Calu3 (cell line): ENCODE measurements at places on chromosomes 1 and 21.

DNA sequence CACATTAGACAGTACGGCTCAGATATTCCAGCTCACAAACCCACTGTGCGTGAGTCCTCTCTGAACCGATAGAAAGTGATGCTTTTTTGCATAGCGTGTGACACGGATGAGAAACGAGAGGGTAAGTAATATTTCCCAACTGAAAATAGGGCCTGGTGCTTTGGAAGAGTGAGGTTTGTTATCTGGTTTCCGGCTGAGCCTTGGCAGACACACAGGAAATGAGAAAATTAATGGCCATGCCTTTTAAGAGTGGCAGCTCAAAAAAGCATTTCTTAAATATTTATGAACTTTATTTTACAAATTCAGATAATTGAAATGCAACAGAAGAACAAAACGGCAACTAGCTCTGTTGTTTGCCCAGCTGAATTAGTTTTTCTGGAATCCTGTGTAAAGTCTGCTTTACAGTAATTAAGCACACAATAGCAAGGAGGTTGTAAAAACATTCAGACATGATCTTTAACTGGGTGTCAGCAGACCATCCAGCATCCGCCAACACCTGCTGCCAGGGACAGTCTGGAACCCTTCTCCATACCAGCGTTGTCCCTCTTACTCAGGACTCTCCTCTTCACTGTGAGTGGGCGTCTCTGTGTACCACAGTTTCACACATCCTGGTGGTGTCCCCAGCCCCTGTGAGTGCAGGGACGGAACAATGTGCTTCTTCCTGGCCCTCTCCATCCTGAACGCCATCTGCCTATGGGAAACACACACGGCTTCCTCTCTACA, 155.4 kb downstream of the PGBD5 start:
- DNase-seq: no peak

- no peak for DNase-seq
These were observed 234.1 kb downstream of the NCAM2 start for GRCh38 chr21:21232320-21232719.

GRCh38 chr1:183568176-183569021, 21.9 kb downstream of the NCF2 start:
- no peak for DNase-seq

GRCh38 chr1:186094172-186094571, 280.9 kb downstream of the TPR start:
- DNase-seq: no peak

DNA sequence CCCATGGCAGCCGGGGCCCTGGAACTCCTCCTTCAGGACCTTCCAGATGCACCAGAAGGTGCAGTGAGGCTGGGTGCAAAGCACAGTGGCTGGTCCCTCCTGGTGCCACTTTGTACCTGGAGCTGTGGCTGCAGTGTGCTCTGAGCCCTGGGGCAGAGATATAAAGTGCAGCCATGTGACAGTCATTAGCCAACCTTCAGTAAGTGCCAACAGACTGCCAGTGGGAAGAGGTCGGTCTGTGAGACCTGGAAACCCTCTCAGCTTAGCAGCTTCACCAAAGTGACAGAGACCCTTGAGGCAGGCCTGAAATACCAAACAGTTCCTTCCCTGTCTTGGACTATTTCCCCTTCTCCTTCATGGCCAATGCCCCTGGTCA, 26.7 kb upstream of the NGF start:
- DNase-seq: no peak

DNA sequence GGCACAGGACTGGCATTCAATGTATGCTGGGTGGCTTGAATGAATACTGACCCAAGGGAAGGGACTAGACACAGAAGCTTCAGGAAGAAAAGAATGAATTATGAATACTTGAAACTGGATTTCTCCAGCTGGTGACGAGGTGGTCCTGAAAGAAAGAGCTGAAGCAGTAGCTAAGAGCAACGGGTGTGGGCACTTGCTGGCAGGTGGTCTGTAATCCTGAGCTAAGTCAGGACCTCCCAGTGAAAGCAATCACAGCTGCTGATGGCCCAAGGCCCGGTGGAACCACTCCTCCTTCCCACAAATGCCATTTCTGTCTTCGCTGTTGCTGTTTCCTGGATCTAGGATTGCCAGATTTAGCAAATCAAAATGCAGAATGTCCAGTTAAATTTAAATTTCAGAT, 47.0 kb downstream of the NEK2 start:
- DNase-seq: no peak

DNA sequence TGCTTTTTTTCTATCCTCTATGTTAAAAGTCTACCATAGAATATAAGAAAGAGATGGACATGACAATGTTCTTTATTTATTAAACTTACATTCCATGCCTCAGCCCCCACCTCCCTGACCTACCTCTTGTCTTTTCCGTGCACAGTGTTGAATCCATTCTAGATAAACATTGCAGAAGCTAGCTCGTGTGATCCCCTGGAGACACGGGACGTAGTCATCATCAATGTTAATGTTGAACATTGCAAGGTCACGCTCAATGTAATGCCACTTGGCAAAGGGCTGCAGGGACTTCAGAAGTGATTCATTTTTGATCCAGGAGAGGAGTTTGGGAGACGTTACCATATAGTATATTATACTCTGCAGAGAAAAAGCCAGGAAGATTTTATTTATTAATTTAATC, 66.4 kb downstream of the NTPCR start:
- no peak for DNase-seq

DNA sequence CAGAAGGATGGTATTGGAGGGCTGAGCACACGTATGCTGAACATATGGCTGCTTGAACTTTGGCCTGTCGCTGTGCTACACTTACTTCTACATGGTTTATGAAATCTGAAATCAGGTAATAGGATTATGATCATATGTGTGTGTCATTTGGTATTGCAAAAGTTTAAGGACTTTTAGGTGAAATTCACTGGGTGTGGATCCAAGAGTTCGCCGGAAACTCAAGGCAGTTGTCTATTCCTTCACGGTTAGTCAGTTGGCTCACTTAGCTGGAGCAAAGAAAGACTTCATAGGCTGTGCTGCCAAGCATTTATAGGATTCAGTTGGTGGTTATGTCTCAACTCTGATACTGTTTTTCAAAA, 927 bp downstream of the UAP1 start:
- no peak for DNase-seq

- DNase-seq: no peak
These were observed 524 bp downstream of the COPA start for GRCh38 chr1:160342526-160342925.
